Endodermal cell (in vitro differentiated cells): ENCODE measurements at places on chromosomes 1 and 21.

DNA sequence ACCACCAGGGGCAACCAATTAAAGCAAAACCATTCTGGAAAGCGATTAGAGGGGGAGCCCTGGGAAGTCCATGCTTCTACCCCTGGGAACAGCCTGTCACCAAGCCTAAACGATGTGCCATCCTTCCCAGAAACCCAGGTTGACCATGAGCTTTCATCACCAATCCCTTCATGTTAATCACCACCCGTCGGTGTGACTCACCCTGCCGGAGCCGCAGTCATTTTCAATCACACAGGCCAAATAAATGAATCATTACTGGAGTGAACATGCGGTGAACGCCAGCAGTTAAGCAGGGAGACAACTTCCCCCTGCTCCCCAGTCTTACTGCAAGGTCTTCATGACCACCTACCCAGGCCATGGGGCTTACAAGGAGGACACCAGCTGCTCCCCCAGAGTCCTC, 308.8 kb downstream of the AJAP1 start:
- DNase-seq = no peak

- DNase-seq = no peak
These were observed 56.0 kb downstream of the KCNJ15 start for GRCh38 chr21:38312822-38313221.

- no peak for DNase-seq
These were observed 165.6 kb upstream of the POGK start for GRCh38 chr1:166673722-166674121.

DNA sequence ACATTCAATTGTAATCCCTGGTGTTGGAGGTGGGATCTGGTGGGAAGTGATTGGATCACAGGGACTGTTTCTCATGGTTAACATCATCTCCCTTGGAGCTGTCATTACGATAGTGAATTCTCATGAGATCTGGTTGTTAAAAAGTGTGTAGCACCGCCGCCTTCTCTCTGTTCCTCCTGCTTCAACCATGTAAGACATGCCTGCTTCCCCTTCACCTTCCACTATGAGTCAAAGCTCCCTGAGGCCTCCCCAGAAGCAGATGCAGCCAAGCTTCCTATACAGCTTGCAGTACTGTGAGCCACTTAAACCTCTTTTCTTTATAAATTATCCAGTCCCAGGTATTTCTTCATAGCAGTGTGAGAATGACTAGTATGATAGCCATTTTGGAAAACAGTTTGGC, 30.1 kb upstream of the TRIM62 start:
- no peak for DNase-seq

- no peak for DNase-seq
These were observed 34.7 kb downstream of the TUFT1 start for GRCh38 chr1:151574575-151575529.

- no peak for DNase-seq
These were observed 29.6 kb downstream of the RGS5 start for GRCh38 chr1:163173121-163173520.

GRCh38 chr21:31273278-31273677, 70.8 kb downstream of the TIAM1 start:
- no peak for DNase-seq

GRCh38 chr21:44695184-44695583, 1.8 kb upstream of the KRTAP10-12 start:
- no peak for DNase-seq

DNA sequence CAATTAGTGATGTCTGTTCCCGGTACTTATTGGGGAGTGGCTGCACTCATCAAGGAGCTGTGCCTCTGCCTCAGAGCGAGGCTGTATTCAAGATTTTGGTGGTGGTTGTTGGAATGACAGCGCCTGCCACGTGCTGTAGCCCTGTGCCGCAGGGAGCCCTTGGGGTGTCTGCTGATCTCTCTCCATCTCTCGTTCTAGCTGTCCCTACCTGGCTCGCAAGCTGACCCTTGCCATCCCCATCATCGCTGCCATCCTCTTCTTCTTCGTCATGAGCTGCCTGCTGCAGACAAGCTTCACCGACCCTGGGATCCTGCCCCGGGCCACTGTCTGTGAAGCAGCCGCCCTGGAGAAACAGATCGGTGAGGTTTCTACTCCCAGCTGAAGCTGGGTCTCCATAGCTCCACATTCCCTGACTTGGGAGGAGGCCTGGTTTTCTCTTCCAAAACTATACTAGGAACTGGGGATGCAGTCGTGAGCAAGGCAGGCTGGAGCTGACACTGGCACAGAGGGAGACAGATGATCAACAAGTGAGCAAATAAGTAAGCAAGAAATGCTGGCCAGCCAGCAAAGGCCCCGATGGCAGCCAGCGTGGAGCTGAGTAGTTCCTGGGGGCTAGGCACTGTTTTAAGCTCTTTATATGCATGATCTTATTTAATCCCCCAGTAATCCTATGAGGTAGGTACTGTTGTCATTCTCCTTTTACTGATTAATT, 5.9 kb downstream of the ZDHHC18 start:
- DNase-seq = no peak
